ENCODE measurements at places on chromosomes 3 and 15. TPM values are rescaled to one million over a fixed set of nuclear protein-coding genes. Genes with fewer than 3 reads are reported as not detected.

FAN1 gene
- total RNA-seq, result 20.5 TPM

DNAH12 gene
- total RNA-seq, result 0.39 TPM

LRTM1 gene
- total RNA-seq, result not detected

CISH gene
- total RNA-seq, result 2.4 TPM

CNTN6 gene
- total RNA-seq, result not detected

DNA sequence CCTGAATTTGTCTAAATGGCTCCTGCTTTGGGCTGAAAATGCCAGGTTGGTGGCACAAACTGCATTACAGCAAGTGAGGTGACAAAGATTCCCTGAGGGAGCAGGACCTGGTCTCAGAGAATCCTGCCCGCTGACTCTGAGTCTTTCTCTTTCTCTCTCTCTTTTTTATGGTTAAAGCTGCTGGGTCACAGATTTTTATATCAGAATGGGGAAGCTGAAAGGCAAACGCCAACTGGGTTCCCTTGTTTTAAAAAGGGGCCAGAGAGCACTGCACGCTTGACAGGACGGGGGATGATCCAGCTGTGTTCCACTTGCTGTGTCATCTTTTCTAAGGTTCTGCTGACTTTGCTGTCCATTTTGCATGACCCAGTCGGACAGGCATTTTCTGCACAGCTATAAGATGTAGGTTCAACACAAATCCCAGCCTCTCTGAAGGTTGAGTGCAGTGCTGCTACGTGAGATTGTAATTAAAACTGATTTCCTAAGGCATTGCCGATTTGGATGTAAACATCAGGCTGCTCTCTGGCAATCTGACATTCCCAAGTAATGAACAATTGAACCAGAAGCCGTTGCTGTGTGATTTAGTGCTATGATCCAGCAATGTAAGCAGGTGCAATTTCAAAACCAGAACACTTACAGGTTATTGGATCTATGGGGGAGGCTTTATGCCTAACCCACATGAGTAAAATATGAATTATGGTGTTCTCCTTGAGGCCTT, 25.8 kb downstream of the ARHGEF3 start:
- no peak for DNase-seq

DNA sequence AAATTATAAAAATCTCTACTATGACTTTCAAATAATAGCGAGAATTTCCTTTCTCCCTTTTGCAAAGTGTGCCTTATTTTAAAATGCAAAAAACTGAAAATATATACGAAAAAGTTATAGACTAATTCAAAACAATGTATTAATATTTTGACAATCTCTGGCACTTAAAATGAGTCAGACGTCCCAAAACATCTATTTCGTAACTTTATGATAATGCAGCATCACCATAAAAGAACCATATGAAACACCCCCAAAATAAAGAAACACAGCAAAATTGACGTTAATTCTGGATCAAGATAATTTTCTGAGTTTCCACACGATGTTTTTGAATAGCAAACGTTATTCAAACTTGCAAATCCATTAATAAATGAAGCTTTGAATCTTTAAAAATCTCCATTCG, 1.0 kb downstream of the COPS2 start:
- no peak for DNase-seq

DNA sequence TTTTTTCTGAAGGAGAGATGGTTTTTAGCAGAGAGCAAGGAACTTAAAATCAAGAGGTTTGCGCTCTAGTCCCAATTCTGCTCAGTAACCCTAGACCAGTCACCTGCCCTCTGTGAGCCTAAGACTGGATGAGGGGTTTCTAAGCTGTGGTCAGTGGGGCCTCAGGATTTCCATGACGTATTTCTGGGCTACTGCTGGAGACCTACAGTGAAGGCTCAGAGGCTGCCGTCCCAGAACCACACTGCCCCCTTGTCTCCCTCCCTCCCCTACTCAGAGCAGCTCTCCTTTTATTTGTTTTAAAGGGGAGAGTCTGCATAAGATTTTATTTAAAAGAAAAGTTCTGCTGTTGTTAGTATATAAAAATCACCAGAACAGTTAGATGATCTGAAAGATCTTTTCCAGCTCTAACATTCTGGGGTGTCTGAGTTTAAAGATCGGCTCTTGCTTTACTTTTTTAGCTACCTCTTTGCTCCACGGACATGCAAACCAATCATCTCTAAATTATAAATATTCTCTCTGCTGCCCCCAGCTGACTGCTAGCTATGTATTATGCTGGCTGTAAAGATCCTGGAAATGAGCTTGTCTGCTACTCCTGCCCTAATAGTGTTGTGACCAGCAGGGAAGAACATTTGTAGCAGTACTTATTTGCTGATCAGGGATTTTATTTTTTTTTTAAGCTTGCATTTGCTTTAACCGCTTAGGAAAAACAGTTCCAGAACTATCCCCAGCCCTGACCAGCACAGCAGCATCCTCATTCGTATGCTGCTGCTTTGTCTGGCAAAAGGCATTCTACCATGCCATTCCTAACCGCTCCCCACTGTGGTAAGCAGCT, 28.6 kb upstream of the NDUFB4 start:
- peak; percentile 24 for DNase-seq

DNA sequence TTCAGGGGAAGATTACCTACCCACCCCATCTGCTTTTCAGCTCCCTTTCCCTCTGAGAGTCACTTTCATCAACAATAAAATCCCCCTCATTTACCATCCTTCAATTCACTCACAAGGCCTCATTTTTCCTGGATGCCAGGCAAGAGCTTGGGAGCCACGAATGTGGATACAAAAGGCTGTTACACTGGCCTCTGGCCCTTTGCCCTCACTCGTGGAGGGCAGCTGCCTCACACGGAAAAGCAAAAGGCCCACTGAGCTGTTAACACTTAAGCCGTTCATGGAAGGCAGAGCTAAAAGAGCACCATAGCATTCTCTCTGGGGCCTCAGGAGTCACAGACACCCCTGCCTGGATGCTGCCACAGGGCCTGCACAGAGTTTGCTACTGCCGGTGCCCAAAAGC, 102.4 kb upstream of the TUSC7 start:
- no peak for DNase-seq

- DNase-seq, result no peak
Observed at GRCh38 chr3:73855813-73856212, 231.1 kb upstream of the PDZRN3 start.

GRCh38 chr3:120198305-120198878, 86.6 kb downstream of the GPR156 start:
- peak; percentile 16 for DNase-seq

DNA sequence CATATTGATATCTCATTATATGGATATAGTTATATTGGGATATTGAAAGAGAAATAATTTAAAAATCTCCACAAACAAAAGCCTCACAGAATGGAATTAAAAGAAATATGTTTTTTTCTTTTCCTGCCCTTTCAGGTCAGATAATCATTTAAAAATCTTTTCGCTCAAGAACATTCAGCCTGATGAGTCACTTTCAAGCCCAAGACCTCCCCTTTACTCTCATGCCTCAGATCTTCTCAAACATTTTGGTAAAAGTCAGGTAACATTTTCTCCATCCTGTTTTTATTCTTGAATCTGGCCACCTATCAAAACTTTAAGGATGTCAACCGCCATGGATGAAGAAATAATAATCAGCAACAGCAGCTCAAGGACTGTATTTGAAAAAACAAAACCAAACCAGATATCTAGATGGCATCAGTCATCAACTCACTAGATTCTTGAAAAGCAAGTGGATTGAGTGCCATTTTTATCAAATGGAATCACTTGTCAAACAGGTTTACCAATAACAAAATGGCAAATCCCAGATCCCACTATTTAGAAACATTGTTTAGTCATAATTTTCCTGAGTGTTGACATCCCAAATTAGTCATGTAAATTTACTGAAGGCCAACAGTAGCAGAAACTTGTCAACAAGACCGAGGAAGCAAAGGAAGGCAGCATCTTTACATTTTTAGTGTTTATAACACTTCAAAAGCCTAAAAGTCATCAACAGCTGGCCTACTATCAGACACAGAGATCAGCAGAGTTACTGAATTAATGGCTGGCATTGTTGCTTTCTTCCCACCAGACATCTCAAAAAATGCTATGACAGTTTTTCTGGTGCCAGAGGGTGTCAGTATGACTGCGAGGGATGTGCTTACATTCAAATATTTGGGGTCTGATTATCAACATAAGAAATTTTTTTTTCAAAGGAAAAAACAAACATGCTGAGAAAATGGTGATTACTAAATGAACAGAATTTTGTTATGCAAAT, 444.7 kb downstream of the MAGI1 start:
- no peak for DNase-seq

DNA sequence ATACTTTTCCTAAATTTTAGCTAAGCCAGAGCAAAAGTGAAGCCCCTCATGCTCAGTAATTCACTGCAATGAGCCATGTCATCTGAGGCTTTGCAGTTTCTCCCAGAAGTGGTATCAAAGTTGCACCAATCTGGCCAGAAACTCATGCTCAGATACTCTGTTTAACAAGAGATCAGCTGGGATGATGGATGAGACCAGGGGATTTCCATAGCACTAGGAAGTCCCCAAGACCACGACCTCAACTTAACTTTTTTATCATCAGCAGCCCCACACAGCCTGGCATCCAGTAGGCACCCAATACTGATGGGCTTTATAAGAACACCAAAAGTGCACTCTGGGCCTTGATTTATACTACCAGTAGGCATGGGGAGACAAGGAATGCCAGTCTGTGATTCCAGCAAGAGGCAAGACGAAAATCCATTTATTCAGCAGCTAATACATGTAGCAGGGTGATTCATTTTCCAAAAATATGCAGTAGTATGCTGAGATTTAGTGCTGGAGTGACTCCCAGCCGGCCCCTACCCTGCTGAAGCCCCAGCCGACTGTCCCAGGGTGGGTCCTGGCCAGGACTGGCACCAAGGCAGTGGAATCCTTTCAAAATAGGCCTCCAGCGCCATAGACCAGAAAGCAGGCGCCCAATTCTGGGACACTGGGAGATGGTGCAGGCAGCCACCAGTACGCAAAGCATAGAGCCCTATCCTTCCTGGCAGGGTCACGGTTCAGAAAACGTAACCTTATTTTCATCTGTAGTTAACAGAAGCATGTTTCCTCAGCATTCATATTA, 612 bp upstream of the LDHAL6B start:
- DNase-seq, result no peak

- no peak for DNase-seq
Observed at GRCh38 chr3:195666-196065, 897 bp upstream of the CHL1 start.

DNA sequence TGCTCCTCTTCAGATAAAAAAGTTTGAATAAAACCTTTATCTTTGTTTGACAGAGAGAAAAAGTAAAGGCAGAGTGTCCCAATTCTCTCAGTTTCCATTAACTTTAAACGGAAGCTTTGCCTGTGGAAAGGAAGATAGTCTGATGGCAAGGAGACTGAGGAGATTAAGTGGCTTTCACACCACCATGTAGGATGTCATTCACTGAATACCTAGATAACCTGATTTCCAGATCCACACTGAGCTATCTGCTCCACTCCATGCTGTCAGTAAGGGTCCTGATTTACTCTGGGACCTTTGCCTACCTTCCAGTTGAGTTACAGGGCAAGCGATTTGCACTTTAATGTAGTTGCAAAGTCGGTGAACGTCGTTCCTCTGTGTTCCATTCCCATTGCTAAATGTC, 233.4 kb upstream of the TBL1XR1 start:
- DNase-seq, result no peak

DNA sequence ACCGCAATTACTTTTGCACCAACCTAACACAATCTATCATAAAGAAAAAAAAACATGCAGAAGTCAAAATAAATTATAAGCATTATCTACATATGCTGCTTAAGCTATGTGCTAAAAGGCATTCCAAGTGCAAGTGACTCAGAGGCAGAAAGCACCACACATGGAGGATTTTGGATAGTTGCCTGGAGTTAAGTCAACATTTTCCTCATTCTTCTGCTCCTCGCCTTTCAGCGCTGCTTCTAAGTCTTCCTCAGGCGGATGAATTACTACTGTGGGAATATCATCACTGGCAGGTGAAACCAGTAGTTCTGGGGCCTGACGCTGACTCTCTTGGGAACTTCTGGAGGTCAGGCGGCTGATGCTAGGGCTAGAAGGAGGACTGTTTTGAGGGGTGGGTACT, 53.1 kb downstream of the SLC4A7 start:
- DNase-seq, result no peak

DNA sequence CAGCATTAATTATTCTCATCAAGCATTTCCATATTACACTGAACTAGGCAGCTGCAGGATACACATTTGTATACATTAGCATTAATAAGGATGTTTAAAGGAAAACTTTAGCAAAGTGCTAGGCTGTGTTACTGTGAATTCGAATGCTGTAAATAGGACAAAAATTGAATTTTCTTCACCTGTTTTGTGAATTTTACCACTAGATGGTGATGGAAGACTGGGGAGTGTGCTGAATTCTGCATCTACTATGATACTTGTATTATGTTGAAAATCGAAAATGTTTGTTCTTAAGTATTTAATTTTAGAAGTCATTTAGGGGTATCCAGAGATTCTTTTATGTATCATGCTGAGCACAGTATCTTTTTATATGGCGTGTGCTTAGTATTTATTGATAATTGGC, 12.3 kb upstream of the P2RY14 start:
- DNase-seq, result peak; percentile 26

DNA sequence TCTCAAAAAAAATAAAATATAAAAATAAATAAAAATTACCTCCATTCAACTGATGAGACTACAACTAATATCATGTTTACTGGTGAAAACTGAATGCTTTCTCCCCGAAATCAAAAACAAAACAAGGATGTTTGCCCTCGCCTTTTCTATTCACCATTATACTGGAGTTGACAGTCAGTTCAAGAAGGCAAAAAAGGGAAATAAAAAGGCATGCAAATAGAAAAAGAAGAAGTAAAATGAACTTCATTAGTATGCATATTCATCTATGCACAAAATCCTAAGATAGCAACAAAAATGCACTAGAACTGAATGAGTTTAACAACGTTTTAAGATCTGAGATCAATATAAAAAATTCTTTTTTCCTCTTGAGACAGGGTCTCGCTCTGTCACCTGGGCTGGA, 72.7 kb upstream of the FAM174B start:
- DNase-seq, result no peak

- no peak for DNase-seq
Observed at GRCh38 chr3:162443376-162443775, 946.8 kb downstream of the OTOL1 start.

GRCh38 chr15:77629070-77630030, 3.4 kb downstream of the LINGO1 start:
- no peak for DNase-seq

DNA sequence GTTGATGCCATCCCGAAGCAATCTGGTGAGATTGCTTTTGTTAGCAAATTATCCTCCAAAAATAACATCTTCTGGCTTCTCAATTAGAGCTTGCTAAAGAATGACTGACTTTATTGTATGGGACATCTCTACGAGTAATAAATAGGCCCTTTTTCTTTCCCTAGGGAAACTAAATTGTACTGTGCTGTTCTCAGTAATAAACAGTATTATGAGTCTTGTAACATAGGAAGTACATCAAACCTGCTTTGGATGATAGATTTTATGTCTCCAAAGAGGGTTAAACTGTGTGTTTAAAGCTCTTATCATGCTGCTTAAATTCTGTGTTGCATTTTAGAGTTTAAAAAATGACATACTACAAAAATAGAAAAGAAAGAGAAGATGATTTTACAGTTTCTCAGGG, 153.4 kb upstream of the THRB start:
- no peak for DNase-seq

GRCh38 chr3:66101901-66102300, 63.2 kb upstream of the MAGI1 start:
- no peak for DNase-seq
